ENCODE measurements at places on chromosomes 4 and X.

DNA sequence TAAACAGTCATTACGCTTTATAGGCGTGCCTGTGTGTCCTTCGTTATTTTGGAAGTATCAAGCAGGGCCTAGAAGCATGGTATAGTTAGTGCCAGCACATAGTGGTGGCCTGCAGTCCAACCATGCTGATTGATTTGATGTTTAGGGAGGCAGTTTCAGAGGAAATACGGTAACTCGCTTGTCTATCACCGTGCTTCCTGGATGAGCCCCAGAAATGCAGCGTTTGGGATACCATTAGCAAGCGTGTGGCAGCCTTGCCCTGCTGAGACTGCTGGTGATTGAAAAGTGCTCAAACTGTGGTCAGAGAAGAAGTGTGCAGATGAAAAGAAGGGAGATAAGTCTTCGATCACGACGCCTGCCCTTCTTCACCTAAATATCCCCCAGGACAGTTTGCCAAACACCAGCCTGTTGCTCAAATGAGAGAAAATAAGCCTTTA is 158.4 kb downstream of the CHIC2 start:
- DNase-seq = peak; percentile 79

DNA sequence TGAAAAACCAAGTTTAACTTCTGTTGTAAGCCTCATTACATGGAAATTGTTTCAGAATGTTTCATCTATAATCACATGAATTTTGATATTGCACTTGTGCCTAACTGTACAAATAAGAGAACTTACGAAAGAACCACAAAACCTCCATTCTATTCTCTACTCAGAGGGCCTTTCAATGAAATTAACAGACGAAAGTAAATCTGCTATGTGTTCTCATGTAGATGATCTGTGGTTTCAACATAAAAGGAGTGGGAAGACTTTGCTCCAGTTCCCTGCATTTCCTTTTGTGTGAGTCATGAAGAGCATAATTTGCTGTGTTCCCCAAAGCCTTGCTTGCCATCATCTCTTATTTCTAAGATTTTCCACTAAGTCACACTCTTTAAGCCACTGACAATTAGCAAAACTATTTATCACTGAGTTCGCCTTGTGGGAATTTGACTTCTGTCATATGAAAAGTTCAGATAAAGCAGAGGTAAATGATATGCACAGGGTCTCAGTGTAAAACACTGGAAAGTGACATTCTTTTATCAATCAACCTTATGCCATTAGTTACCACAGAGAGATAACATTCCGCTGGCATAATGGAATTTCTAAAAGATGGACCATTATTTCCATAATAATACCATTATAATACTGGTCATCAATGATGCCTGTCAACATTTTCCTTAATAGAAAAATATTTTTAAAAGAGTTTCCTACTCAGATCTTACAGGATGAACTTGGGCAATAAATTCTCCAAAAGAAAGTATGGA is 329.8 kb downstream of the NR3C2 start:
- peak; percentile 84 for DNase-seq

- no peak for DNase-seq
Measured at GRCh38 chrX:110402850-110403221, 44.2 kb downstream of the RTL9 start.

- peak; percentile 65 for DNase-seq
Measured at GRCh38 chr4:33060674-33061542, 2340.7 kb downstream of the PCDH7 start.

DNA sequence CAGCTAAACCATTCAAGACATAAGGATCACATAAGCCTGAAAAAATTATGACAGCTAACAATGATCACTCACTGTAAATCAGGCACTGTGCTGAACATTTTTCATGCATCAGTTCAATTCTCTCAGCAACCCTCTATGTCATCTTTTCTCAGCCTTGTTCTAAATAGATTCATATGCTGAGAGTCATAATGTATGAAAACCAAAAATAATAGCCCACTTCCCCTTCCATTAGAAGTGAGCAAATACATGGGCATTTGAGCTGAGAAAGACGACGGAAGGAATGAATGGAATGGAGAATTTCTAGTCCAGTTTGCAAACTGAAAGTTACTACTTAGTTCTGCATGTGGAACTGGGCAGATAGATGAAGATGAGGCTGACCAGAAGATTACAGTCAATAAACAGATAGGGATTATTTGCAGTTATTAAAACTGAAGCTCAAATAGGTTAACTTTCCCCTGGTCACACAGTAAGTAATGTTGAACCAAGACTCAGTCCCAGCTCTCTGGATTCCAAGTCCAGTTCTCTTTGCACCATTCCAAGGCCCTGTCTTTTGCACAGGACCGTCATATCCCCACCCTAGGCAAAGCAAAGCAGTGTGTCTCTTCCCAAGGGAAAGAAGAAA is 1.6 kb upstream of the SH3RF1 start:
- DNase-seq = peak; percentile 91

DNA sequence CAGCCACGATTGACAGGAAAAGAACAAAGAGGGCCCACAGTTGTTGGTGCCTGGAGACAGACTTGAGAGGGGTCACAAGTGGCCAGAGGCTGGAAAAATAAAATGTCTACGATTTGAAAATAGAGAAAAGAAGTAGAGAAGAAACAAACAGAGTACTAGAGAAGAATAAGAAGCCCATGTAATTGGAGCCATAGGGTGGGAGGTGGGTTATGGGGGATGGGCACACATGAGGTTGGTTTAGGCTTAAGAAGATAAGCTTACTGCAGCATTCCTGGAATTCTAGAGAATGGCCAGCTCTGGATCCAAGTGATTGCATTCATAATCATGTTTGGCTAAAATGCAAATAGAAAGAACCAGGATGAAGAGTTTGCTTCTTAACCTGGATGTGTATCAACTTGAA is 210.7 kb downstream of the MAML3 start:
- peak; percentile 39 for DNase-seq

DNA sequence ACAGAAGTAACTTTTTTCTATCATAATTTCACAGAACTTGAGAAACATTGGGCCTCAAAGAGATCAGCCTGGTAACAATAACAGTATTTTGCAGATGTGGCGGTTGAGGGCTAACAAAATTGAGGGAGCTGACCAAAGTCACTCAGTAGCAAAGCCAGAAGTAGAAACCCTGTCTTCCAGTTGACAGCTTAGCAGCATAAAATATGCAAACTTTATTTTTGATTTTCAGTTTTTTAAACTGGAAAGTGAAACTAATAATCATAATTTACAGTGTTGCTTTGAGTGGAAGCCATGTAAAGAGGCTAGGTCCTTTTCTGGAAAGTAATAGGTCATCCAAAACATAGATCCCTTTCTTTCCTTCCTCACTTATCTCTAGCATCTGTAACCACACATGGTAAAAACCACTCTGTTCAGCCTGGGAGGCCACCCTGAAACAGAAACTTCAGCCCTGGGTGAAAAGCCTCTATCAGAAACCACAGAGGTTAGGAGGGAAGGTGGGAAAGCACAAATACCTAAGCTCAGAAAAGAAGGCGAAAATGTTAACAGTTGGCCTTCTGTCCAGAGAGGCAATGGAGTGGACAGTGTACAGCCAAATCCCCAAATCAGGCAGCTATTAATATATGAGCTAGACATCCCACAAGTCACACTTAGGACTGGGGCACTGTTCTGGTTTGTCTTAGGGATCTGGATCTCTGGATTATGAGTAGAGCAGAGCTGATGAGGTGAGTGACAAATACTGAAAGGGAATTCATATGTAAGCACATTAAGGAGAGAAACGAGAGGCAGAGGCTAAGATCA is 61.1 kb upstream of the ARSJ start:
- peak; percentile 56 for DNase-seq

- DNase-seq = no peak
Measured at GRCh38 chrX:139112432-139112831, 400.9 kb upstream of the FGF13 start.

DNA sequence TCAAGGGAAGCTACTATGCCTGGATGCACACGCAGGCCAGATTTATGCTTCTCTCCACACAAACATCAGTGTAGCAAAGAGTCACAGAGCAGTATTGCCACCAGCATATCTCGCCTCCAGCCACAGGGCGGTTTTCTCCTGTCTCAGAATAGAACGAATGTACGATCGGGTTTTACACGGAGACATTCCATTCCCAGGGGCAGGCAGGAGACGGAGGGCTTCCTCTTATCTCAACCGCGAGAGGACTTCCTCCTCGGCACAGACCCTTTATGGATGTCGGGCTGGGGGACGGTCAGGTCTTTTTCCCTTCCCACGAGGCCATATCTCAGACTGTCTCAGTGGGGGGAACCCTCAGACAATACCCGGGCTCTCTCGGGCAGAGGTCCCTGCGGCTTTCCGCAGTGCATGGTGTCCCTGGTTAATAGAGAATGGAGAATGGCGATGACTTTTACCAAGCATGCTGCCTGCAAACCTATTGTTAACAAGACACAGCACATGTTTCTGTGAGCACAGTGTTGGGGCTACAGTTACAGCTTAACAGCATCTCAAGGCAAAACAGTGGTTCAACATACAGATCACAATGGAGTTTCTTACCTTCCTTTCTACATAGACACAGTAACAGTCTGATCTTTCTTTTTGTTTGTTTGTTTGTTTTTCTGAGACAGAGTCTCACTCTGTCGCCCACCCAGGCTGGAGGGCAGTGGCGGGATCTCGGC is 24.1 kb downstream of the CSF2RA start:
- no peak for DNase-seq

GRCh38 chr4:87012265-87012953 is 77.6 kb downstream of the AFF1 start:
- DNase-seq = no peak

DNA sequence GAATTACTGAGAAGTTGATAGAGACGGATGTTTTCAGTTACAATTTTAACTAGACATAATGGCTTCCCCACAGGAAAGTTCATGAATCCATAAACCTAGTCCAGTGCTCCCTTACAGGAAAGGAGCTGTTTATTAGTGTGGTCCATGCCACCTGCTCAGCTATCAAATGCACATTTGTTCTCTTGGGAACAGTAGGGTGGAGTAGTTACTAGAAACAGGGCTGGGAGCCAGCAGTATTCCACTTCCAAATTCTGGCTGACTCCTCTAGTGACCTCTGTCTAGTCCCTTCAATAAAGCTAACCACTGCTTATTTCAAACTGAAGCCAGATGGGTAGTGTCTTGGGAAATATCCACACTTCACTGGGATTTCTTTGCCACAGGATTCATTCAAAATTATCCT is 88.4 kb upstream of the TLL1 start:
- DNase-seq = no peak

- no peak for DNase-seq
Measured at GRCh38 chrX:110003167-110004156, 548 bp downstream of the TMEM164 start.

GRCh38 chr4:42328978-42329377 is 68.3 kb upstream of the SHISA3 start:
- no peak for DNase-seq

DNA sequence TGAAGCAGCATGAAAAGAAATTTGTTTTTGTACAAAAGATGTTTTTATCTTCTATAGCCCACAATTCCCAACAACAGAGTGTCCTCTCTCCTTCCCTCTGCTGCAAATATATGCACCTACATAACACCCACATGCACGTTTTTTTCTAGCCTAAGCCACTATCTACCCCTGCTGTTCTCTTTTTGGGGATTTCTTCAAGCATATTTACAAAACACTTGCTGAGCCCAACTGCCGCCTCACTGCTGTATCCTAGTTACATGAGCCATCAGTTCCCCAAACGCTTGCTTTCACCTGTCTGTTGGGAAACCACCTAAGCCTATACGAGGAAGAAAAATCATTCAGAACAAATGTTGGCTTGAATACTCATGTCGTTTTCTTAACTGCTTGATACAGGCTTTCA is 127.2 kb downstream of the CHRNA9 start:
- no peak for DNase-seq

- no peak for DNase-seq
Measured at GRCh38 chr4:85650908-85651307, 176.0 kb downstream of the ARHGAP24 start.

DNA sequence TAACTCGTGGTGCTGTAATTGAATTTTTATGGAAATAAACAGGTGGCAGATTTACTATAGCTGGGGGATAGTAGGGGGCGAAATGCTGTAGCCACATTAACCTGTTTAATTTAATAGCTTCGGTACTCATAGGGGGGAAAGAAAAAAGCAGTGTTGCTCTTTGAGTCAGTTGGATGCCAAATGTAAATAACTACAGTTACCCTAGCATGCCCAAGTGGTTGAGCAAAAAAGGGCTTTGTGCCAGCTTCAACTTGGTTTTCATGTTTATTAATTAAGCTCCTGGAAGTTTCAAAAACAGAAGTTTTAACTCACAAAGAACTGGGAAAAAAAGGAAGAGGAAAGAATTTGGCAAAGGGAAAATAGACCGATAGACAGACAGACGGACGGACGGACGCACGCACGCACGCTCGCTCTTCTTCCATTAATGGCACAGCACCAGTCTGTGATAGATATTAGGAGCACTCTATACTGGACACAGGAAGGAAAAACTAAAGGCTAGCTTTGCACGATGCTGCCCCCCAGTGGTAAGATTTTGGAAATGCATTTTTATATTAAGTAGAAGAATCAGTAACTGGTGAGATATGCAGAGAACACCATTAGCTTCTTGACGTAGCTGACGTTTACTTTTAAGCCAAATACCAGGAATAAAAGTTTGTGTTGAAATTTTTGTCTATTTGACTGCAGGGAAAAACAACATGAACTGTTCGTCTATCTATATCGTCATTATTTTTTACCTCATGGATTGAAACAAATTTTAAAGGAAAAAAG is 151.8 kb downstream of the SLC7A11 start:
- peak; percentile 80 for DNase-seq

- no peak for DNase-seq
Measured at GRCh38 chrX:46185923-46186810, 359.1 kb downstream of the ZNF674 start.

DNA sequence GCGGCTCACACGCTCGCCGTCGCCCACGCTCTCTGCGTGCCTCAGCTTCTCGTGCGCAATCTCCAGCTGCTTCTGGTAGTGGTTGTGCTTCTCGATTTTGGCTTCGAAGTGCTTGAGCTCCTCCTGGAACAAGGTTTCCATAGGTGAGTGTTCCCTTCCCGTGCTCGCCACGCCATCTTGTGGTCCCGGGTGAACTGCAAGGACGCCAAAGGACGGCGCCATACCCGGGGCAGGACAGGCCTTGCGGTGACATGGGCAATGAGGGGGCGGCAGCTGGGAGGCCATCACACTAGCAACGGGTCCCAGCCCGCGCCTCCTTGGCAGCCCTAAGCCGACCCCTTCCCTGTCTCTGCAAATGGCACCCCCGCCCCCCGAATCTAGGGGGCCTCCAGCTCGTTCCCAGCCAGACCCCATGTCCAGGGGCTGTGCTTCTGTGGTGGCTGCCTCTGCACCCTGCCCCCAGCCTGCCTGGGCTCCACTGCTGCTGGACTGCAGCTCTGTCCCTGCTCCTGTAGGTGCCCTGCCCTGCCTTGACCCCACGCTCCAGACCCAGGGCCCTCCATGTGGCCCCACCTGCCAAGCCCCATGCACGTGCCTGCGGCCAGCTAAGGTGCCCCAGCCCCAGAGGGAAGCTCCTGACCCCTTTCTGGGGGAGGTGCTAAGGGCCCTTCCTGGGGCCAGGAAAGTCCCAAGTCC is 17.3 kb downstream of the LRPAP1 start:
- no peak for DNase-seq

DNA sequence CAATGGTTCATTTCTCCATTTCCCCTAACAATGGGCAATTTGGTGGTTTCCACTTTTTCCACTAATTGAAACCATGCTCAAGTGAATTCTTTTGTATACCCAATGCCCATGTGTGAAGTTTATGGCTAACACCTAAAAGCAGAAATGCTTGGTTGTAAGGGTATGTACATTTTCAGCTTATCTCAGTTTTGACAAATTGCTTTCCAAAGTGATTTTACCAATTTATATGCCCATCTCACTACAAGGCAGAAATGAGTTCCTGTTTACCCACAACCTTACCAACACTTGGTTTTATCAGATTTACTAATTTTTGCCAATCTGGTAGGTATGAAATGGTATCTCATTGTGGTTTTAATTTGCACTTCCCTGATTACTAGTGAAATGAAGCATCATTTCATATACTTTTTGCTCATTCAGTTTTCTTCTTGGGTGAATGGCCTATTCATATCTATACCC is 14.8 kb downstream of the GPR34 start:
- DNase-seq = no peak
